D721Med (cell line): ENCODE measurements at places on chromosomes 4 and X.

DNA sequence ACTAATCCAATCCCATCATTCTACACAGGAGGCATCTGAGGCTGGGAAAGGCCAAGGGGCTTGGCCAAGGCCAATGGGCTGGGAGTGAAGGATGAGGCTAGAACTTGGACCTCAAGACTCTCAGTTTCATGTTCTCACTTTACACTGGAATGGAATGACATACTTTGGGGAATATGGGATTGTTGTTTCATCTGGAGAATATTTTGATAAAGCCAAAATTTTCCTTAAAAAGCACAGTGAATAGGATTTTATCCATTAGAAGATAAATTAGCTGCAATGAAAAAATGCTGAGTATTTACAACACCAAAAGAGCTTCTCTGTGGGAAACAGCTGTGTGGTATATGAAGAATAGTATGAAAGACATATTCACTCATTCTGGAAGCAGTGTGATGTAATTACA is 29.3 kb downstream of the SMIM20 start:
- no peak for DNase-seq

DNA sequence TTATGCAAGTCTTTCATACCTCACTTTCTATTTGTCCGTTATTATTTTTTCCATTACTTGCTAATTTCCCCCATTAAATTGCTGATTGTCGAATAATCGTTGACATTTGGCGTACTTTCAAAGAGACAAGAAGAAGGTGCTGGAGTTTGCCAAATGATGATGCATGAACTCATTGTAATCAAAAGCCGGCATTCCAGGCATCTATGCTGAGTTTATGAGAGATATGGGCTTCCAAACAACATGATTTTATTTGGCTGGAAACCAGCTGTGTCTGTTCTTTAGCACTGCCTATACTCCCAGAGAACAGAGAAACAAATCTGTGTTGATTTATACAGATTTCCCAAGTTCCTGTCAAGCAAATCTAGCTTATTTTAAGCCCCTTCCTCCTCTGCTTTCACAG is 80.8 kb upstream of the RPS6KA3 start:
- no peak for DNase-seq

GRCh38 chr4:87511500-87511899 is 17.7 kb downstream of the SPARCL1 start:
- DNase-seq = no peak

DNA sequence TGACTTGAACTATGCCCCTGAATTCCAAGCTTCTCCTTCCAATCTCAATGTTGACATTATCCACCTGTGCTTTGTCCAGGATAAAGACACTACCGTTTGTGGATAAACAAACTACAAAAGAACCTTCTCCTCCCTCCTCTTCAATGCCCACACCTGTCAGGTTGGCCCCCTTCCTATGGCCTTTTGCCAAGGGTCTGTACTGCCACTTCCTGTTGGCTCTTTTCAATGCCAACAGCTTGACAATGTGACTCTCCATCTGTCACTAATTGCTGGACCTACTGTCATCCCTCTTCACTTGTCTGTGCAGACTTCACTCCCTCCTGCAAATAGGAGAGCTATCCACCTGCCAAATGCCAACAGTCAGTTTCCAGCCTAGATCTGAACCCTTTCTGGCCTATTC is 35.8 kb upstream of the MID1 start:
- no peak for DNase-seq

GRCh38 chrX:42017971-42018370 is 94.6 kb upstream of the CASK start:
- no peak for DNase-seq
